ENCODE measurements at places on chromosomes 13 and 19.

- DNase-seq = no peak
Observed at GRCh38 chr19:13839130-13839937, 37.6 kb upstream of the NANOS3 start.

GRCh38 chr13:87356314-87356713 is 314.9 kb upstream of the SLITRK5 start:
- no peak for DNase-seq

GRCh38 chr19:13478576-13478975 is 27.7 kb downstream of the CACNA1A start:
- DNase-seq = no peak

- no peak for DNase-seq
Observed at GRCh38 chr13:75541287-75541686, 3.6 kb upstream of the COMMD6 start.

GRCh38 chr19:805600-806550 is 8.6 kb downstream of the PTBP1 start:
- no peak for DNase-seq

- DNase-seq = no peak
Observed at GRCh38 chr13:112692104-112692503, 2.3 kb downstream of the ATP11A start.

GRCh38 chr13:95956589-95957148 is 96.5 kb downstream of the UGGT2 start:
- no peak for DNase-seq

DNA sequence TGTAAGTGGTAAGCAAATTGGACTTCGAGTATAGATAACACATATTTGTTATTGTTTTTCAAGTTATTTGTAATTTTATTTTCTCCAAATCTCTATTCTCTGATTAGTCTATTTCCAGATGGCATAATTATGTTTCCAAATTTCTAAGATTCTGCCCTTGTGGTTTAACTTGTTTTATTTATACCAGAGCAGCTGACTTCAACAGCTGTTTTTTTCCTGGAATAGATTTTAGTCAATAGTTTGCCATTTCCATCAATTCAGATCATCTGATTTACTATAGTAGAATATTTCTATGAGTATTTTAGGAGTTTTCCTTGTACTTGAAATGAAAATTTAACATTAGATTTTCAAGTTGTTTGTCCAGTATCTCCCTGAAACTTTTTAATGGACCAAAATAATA is 848.7 kb upstream of the MIR17HG start:
- DNase-seq = no peak

DNA sequence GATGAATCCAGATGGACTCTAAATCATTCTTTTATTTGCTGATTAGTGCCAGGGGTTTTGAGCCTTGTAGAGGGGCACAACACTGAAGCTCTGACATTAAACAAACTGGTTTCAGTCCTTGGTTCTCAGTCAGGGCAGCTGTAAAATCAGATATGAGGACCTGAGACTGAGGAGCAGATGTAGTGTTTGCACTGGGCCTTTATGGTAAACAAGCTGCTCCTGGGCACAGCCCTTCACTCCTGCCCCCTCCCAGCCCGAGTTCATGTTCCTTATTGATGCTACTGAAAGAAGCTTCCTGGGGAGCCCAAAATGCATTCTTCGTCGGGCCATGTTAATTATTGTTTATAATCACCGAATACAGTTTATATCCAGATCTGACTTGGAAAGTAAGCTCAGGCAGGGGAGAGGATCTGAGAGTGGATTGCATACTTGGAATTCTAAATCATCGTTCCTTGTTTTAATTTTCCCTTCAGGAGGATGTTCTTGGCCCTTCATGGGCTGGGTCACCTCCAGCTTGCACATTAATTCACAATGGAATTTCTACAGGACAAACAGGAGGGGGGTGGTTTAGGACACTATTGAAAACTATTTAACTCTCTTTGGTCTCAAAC is 213.5 kb downstream of the FGF9 start:
- DNase-seq = no peak
